Kidney (tissue), 22 donors: ENCODE measurements at places on chromosomes 5 and 9.

- no peak for DNase-seq
Measured at GRCh38 chr5:112312295-112313275, 106.5 kb downstream of the EPB41L4A start.

- DNase-seq: peak; percentile 67
Measured at GRCh38 chr5:172452398-172453205, 1.7 kb downstream of the SH3PXD2B start.

GRCh38 chr9:113957821-113958341 is 81.8 kb downstream of the ZNF618 start:
- peak; percentile 94 for DNase-seq

DNA sequence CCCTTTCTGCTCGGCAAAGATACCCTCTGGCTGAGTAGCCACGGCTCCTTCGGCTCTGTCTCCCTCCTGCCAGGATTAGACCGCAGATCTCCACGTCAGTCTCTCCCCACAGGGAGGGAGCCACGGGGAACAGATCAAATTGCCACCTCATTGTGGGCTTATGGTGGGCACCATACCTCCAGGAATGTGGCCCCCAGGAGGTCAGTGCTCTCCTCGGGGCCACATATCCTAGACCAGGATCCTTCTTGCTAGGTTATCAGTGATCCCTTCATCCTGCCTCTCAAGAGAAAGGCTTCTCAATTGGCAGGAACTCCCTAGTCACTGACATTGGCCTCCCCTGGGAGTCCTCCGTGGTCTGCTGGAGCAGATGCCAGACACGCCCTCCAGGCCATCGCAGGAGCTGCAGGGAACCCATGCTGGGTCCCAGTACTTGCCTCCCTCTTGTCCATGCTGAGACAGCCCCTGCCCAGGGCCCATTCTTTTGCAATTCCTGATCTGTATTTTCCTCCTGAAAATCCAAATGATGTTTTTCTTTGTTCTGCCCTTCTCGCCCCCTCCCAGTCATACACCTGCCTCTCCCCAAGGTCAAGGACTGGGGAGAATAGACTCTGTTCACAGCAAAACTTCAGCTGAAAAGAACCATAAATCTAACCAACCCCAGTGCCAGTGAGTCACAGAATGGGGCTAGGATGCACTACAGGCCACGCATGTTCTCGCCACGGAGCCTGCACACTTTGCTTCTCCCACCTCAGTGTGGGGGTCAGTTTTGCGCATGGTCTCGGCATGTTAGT is 31.6 kb upstream of the ENHO start:
- DNase-seq: peak; percentile 59

GRCh38 chr9:75988663-75989062 is 98.2 kb downstream of the PCSK5 start:
- DNase-seq: no peak

DNA sequence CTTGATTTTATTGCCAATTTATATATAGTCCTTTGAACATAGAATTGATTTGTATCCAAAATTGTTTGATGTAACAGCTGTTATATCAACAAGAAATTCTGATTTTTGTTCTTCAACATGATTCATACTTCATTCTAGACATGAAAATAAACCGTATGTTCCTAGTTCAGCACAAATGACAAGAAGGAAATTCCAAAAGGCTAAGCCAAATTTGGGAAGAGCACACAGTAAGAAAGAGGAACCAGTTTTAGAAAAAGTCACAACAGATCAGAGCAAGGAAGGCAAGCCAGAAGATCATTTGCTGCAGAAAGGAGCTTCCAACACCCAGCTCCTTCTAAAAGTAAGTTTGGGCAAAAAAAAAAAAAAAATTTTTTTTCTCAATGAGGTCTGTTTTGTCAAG is 65.0 kb upstream of the MCCC2 start:
- DNase-seq: no peak

- no peak for DNase-seq
Measured at GRCh38 chr5:161513942-161514341, 32.6 kb downstream of the GABRB2 start.

DNA sequence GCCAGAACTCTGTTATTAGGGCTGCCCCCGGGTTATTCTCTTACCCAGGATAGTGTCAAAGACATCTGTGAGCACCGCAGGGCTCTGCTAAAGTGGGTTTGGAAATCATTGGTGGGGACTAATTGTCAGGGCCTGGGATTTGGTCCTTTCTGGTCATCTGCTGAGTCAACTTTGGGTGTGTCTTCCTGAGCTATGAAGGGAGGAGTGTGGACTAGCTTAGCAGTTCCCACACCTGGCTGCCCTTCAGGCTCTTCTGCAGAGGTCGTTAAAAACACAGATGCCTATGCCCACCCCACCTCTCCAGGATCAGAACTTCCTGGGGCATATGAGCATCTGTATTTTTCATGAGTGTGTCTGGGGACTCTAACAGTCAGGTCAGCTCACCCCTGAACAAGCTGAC is 352.2 kb downstream of the SLIT3 start:
- no peak for DNase-seq

GRCh38 chr5:56900858-56901578 is 8.4 kb upstream of the SETD9 start:
- DNase-seq: no peak

- no peak for DNase-seq
Measured at GRCh38 chr5:120517607-120518252, 53.6 kb downstream of the PRR16 start.

- DNase-seq: no peak
Measured at GRCh38 chr9:107274096-107274495, 9.0 kb upstream of the RAD23B start.
